ENCODE measurements at places on chromosomes 11 and 22.

DNA sequence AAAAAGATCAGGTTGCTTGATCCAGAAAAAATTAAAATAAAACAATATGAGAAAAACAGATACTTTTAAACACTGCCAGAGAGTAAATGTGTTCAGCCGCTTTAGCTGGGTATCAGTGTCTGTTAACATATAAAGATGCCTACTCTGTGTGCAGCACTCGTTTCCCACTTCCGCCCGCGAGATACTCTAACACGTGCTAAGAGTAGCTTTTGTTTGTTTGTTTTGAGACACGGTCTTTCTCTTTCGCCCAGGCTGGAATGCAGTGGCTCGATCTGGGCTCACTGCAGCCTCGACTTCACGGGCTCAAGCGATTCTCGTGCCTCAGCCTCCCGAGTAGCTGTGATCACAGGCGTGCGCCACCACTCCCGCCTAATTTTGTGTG, 531 bp upstream of the MEN1 start:
- no peak for DNase-seq

DNA sequence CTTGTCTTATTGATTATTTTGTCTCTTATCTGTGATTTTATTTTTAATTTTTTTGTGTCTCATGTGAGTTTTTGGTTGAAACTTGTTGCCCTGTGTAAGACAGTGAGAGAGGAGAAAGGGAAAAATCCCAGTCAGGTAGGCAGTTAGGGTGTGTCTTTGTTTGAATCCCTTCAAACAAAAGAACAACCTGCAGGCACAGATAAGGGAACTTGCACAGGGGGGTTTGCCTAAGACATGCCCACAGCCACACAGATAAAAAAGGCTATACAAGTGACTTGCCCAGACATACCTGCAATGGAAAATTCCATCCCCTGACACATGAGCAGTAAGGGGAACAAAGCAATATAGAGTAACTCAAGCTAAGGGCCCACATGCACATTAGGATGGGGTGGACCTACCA, 127.8 kb upstream of the PLET1 start:
- no peak for DNase-seq

GRCh38 chr11:94171693-94172440, 43.2 kb downstream of the PANX1 start:
- DNase-seq, result no peak

GRCh38 chr11:46603704-46604308, 10.0 kb upstream of the AMBRA1 start:
- no peak for DNase-seq

- DNase-seq, result no peak
Observed at GRCh38 chr11:117769533-117769932, 27.5 kb downstream of the DSCAML1 start.
